Kidney (tissue), 22 donors: ENCODE measurements at places on chromosomes 7 and 10. TPM values are rescaled to one million over a fixed set of nuclear protein-coding genes. Genes with fewer than 3 reads are reported as not detected.
A peak's percentile ranks its signal among the peaks of the same experiment; 100 is the strongest.

DNA sequence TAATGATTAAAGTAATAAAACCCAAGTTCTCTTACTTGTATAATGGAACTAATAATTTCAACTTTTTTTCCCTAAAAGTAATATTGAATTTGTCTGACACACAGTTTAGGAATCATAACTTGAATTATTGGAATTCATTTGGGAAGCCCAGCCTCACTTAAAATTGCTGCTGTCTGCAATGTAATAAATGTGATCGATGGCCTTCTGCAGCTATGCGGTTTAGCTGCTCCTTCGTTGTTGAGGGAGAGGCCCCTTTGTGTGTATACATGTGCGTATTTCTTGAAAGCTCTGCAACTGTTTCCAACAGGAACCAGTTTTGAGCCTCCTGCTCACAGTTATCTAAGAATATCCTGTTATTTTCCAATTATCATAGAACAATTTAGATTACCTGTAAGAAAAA, 152.5 kb downstream of the AKR1D1 start:
- DNase-seq, result peak; percentile 33

DNA sequence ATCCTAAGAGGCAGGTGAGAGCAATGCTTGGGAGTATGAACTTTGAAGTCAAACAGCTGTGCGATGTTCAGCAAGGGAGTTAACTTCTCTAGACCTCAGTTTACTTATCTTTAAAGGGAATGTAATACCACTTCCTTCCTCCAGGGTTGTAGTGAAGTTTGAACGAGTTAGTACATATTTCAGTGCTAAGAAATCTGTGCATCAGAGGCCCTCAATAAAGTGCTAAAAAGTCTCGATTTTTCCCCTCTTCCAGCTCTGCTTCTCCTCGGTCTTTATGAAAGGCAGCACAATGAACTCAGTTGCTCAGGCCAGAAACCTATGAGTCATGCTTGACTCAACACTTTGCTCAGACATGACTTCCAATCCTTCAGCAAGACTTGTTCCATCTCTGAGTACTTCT, 418.9 kb downstream of the MDFIC start:
- no peak for DNase-seq

Gene XRCC2
- 0.44 TPM for total RNA-seq

GRCh38 chr7:146805082-146805481, 688.5 kb downstream of the CNTNAP2 start:
- no peak for DNase-seq

Gene PHKG1
- total RNA-seq, result 0.91 TPM

DNA sequence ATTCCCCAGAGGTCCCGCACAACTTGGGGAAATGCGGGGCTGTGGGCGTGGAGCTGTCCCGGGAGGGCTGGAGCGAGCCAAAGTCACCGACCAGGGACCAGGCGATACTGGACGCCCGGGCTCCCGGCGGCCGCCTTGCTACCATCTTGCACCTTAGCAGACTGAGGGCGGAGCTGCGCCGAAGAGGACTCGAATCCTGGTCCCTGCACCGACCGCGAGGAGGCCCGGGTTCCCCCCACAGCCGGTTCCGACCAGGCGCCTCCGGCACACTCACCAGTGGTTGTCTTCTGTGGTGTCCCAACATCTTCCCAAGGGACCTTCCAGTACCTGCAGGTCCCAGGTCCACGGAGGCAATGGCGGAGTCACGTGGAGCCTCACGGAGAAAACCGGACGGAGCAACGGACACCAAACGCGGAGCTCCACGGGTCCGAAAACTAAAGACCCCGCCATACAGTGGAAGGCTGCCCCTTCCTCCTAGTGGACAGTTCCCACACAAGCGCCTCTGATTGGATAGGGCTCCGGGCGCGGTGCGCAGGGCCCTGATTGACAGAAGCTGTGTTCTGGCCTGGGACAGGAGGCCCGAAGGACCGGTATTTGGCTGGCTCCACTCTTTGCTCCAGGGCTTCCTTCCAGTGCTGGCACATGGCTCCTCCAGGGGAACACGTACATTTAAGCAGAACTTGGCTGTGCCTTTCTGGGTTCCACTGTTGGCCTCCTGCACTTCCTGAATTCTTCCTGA, 124.6 kb upstream of the ZNF479 start:
- DNase-seq, result no peak

GRCh38 chr7:155470186-155470487, 12.2 kb downstream of the EN2 start:
- no peak for DNase-seq

GRCh38 chr7:27689591-27690164, 27.0 kb upstream of the HIBADH start:
- DNase-seq, result no peak

DNA sequence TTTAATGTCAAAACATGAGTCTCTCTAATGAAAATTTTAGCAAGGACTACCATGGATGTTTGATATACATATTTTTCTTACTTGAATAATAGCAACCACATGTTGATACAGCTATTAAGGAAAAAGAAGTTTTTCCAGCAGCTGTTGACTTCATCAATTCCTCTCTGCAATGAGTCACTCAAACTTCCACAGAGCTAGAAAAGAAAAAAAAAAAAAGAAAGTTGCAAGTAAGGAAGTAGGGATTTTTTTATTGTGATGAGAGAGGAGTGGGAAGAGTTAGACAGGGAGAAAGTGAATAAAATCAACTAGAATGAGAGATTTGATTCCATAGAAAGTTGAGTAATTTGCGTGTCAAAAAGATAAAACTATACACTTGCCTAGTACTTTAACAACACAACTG, 46.2 kb downstream of the CAV1 start:
- no peak for DNase-seq

GRCh38 chr7:78662939-78663338, 790.5 kb downstream of the MAGI2 start:
- no peak for DNase-seq

- DNase-seq, result no peak
Measured at GRCh38 chr10:126021833-126022500, 125.6 kb downstream of the FANK1 start.

GRCh38 chr7:54663603-54664234, 95.3 kb downstream of the SEC61G start:
- peak; percentile 4 for DNase-seq

Gene TBRG4
- 67.8 TPM for total RNA-seq

DNA sequence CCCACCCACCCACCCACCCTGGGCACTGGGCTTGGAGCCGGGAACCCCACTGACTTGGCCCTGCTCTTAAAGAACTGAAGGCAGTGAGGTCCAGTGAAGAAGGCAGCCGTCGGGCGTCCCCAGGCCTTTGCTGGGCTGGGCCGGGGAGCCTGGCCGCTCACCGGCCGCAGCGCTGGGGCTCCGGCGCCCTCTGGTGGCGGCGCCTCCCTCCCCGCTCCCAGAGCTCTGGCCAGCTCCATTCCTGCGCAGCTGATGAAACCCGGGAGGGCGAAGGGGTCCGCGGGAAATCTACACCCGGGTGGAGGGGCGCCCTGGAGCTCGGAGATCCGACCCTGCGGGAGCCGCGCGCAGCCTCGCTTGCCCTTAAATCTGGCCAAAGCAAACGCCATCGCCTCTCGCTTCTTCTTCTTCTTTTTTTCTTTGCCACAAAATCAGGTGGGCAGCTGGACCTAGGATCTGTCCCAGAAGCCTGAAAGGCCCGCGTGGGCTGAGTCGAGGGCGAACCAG, 1.7 kb upstream of the CXCL12 start:
- DNase-seq, result peak; percentile 86

Gene DRGX
- not detected for total RNA-seq

Gene SPOCK2
- 19.7 TPM for total RNA-seq

- DNase-seq, result no peak
Measured at GRCh38 chr7:39400836-39401235, 165.4 kb upstream of the YAE1 start.

Gene TMEM196
- total RNA-seq, result 0.06 TPM

- DNase-seq, result no peak
Measured at GRCh38 chr7:129159539-129159938, 15.0 kb downstream of the TSPAN33 start.

DNA sequence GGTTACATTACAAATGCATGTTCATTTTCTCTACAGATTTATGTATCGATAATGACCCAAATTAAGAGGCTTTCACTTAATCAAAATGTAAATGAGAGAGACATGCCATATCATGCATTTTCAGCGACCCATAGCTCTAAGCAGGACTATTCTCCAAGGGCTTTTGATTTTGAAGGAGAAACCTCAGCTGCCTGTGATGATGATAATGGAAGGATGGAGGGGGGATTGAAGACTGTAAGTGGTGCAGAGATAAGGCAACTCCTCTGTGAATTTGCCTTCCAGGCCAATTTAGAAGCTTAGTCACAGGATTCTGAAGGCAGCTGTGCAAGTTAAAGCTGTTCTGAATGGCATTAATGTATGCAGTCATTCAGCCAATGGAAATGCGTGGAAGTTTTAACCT, 8.3 kb downstream of the VSTM2A start:
- DNase-seq, result no peak

Gene CHN2
- total RNA-seq, result 22.5 TPM

DNA sequence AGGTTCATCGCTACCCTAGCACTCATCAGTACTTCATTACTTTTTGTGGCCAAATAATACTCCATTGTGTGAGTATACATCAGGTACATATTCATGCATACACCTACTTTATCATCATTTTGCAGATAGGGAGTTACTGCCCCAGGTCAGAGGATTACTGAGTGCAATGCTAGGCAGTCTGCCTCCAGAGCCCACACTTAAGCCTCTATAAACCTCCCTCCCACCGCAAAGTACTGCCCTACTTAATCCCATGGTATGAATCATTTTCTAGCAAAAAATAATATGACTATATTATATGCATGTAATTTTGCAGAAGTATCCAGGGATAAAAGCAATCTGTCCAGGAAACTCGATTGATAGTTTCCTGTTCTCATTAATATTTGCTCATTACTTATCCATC, 194.3 kb downstream of the GRID1 start:
- no peak for DNase-seq

DNA sequence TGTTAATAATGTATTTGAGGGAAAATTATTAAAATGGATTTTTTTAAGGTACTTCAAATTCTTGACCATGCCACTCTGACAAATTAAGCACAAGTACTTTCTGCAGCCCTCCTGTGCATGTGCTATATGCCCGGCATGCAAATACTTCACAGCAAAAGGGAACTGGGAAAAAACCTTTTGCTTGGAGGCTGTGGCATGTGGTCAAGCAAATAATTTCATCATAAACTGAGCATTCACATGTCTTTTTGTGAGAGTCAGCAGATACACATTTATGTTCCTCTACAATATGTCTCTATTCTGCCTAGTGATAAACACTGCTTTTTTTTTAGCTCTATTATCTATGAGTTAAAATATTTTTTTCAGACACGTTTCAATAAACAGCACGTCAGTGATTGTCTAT, 53.7 kb upstream of the SEMA3A start:
- DNase-seq, result no peak

Gene SYT15B
- total RNA-seq, result 5.7 TPM

GRCh38 chr7:42244828-42245227, 7.8 kb upstream of the GLI3 start:
- no peak for DNase-seq

- peak; percentile 4 for DNase-seq
Measured at GRCh38 chr10:106401161-106401560, 763.3 kb downstream of the SORCS1 start.

- DNase-seq, result no peak
Measured at GRCh38 chr10:87519582-87519981, 14.9 kb downstream of the MINPP1 start.

- no peak for DNase-seq
Measured at GRCh38 chr7:149307775-149308501, 45.9 kb downstream of the ZNF783 start.

GRCh38 chr10:75197906-75198305, 12.7 kb upstream of the VDAC2 start:
- DNase-seq, result no peak

Gene SLC26A5
- 1.2 TPM for total RNA-seq

DNA sequence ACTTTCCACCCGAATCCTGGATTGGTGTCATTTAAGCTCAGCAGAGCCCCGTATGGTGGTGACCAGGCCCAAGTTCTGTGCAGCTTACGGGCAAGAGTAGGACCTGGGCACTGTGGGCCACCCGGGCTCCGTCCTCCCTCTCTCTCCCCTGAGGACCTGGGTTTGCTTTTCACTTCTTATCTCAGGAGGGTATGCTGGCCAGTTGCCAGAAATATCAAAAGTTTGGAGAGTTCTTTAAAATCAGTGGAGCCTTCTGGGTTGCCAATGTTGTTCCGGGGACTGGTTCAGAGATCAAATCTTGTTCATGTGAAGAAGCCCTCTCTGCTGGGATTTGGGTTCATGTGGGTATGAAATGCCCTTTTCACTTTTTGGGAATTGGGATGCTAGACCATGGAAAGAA, 145.4 kb downstream of the GRK5 start:
- DNase-seq, result no peak

- DNase-seq, result peak; percentile 1
Measured at GRCh38 chr10:102635377-102635776, 8.9 kb upstream of the TRIM8 start.

- DNase-seq, result no peak
Measured at GRCh38 chr10:13003759-13004158, 2.2 kb upstream of the CCDC3 start.

DNA sequence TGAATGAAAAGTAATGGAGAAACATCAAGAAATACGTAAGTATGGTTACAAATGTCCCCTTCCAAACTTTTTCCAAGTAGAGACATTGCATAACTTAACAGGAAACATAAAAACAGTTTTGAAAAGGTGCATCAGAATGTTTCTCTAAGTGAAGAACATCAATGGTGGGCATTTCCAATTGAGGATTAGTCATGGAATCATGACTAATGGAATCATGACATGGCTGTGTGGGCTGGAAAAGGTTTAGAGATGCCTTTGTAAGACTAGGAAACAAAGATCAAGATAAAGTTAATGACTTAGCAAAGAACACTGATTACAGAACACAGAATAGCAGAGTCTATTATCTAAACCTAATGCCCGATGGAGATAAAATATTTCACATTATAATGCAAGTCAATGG, 272.0 kb downstream of the HPSE2 start:
- DNase-seq, result no peak
